ENCODE measurements at places on chromosomes 2 and 18. TPM values are rescaled to one million over a fixed set of nuclear protein-coding genes. Genes with fewer than 3 reads are reported as not detected.

DNA sequence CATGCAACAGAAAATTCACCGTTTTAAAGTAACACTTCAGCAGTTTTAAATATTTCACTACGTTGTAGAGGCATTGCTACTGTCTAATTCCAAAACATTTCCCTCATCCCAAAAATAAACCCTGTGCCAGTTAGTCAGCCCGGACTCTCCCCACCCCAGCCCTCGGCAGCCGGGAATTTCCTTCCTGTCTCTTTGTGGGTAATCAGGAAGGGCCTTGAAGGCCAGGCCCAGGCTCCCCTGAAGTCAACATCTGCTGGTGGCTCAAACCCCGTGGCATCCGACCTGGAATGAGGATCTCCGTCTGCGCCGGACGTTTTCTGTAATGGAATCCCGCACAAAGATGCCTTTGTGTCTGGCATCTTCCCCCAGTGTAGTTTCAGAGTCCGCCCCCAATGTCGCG, 219.6 kb downstream of the SNTG2 start:
- DNase-seq: no peak

DNA sequence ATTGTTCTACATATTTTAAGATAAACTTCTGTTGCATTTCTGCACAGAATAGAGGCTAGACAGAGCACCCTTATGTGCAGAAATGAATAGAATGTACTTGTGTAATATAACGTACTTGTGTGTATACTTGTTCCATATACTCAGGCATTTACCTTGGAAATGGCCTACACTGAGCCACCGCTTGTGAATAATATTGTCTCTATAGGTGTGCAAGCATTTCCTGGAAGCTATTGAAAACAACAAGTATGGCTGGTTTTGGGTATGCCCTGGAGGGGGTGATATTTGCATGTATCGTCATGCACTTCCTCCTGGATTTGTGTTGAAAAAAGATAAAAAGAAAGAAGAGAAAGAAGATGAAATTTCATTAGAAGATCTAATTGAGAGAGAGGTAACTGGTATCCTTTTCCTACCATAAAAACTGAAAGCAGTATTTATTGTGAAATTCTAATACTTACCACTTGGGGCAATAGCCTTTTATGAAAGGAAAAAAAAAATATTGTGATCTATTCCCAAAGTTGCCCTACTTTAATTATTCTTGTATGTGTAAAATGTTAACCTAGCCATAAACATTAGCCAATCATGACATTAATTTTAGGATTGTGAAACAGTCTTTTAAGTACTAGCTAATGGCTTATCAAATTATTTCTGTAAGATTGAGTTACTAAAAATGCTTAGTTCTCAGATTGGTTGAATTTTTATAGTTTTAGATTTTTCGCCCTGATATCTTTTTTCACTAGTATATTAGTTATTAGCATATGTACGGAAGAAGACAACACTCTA, 18.0 kb downstream of the ZC3H15 start:
- no peak for DNase-seq

GRCh38 chr2:160224507-160224906, 24.4 kb upstream of the ITGB6 start:
- DNase-seq: no peak

Gene MLPH
- 14.2 TPM for polyA plus RNA-seq

GRCh38 chr2:95353613-95354468, 48.7 kb upstream of the FAHD2A start:
- no peak for DNase-seq

DNA sequence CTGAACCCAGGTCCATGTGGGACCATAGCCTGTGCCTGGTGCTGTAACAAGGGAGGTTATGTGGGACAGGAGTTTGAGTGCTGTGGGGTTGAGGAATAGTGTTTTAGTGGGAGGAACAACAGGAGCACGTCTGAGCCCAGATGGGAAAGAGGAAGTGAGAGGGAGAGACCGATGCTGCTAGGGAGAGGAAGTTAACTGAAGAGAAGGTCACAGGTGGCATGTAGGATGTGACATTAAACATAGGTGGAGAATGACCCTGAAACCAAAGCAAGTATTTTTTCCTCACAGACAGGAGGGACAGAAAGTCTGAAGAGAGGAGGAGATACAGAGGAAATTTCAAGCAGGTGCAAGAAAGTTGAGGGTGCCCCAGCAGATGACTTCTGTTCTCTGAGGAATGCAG, 87.8 kb downstream of the ACOXL start:
- DNase-seq: no peak

DNA sequence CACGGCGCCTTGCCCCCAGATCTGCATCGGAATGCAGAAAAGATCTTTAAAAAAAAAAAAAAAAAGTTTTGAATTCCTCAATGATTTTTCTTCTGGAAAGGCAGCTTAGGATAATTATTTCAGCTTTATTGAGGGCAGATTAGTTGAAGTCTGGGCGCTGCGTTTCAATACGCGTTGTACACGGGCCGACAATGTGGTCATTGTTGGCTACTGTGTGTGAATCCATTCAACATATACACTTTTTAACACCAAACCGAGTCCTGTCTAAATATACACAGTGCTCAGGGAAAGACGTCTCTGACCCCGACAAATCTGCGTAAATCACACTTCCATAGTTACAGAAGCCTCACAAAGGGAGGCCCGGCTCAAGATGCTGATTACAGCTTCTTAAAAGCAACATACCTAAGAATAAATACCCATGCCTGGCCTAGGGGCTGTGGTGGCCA, 1.4 kb upstream of the SIX3 start:
- no peak for DNase-seq

Gene LYPD6
- 2.4 TPM for polyA plus RNA-seq

- no peak for DNase-seq
Measured at GRCh38 chr18:76759056-76759455, 63.3 kb upstream of the ZNF236 start.

DNA sequence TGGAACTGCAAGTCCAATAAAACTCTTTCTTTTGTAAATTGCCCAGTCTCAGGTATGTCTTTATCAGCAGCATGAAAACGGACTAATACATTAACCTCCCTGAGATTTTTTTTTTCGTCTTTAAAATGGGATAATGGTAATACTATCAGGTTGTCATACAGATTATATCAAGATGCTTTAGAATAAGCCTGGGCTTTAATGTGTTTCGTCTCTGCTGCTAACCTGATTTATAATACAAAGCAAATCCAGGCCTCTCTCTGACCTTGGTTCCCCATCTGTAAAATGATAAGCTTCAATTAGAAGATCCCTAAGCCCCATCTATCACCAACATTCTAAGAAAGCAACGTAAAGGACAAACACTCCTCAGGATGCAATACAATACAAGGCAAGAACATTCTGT, 283.5 kb downstream of the LRATD1 start:
- no peak for DNase-seq

- no peak for DNase-seq
Measured at GRCh38 chr2:99350194-99350593, 13.0 kb downstream of the EIF5B start.

Gene PRSS56
- not detected for polyA plus RNA-seq

DNA sequence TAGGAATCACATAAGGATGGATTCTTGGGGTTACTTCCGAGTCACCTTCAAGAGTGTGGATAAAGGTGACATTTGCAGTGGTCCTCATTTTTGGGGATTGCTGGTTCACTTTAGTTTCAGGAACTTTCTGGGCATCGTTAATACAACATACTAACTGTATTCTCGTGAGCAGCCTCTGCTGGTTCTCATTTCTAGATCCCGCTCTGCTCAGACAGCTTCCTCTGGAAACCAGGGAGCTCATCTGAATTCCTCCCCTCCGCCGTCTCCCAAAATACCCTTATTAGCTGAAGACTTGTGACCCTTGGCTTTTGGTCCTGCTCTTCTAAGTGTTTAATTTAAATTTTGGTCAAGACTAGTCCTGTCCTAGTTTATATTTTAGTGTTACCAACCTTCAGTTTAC, 64.5 kb downstream of the ZNF532 start:
- no peak for DNase-seq

DNA sequence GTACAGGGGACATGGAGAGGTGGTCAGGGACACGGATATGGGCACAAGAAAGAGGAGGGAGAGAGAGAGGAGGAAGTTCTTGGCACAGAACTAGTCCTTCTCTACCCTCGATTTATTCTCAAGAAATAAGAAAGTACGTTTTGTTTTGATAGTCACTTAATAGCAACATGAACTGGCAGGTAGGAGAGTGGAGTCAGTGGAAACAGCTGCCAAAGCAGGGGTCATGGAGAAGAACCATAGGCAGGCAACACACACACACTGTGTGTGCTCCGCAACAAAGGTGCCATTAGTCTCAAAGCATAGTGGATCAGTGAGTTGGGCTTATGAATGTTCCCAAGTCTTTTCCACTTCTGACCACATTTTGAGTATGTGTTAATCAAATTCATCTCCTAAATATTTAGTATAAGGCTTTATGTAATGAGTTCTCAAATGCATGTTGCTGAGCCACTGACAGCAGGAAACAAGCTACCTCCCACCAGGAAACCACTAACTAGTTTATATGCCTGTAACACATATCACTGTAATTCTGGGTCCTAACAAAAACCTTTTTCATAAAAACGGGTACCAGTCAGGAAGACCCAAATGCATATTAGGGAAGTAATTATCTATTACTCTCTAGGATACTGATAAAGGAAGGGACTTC, 41.1 kb downstream of the IWS1 start:
- no peak for DNase-seq

Gene SRD5A2
- polyA plus RNA-seq: 2.4 TPM

GRCh38 chr2:231321021-231321420, 74.5 kb upstream of the B3GNT7 start:
- no peak for DNase-seq

Gene ANKRD30BL
- polyA plus RNA-seq: not detected

Gene HYCC2
- 3.5 TPM for polyA plus RNA-seq

DNA sequence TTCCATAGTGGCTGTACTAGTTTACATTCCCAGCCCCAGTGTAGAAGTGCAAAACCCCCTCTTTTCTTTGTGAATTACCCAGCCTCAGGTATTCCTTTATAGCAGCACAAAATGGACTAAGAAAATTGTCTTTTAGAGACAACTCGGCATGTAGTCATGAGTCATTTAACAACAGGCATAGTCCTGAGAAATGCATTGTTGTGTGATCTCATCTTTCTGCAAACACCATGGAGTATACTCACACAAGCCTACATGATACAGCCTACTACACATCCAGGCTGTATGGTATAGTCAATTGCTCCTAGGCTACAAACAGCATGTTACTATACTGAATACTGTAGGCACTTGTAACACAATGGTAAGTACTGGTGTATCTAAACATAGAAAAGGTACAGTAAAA, 44.4 kb upstream of the MBP start:
- no peak for DNase-seq

Gene REG3G
- polyA plus RNA-seq: 0.30 TPM

GRCh38 chr18:9771261-9771976, 63.3 kb downstream of the RAB31 start:
- no peak for DNase-seq

DNA sequence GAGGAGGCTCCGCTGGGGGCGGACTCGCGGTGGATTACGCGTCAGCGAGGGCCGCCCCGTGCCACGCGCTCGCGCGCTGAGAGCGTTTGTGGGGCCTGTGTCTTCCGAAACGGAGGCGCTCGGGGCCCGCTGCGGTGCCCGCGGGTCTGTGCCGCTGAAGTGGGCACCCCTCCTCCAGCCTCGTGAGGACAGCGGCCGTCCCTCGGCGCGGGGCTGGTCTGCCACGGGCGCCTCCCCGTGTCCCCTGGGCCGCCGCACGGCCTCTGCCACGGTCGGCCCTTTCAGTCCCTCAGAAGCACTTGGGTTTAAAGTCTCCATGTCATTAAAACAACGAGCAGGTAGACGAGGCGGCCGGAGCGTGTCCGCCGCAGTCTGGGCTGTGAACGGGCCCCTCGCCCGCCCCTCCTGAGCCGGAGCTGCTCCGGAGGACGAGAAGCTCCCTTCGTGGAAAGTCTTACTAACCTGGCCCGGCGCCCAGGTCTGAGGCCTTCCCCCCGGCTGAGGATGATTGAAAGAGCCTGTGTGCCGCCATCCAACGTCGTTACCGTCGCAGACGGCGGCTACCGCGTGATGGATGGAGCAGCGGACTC, 97.6 kb downstream of the NFATC1 start:
- no peak for DNase-seq

DNA sequence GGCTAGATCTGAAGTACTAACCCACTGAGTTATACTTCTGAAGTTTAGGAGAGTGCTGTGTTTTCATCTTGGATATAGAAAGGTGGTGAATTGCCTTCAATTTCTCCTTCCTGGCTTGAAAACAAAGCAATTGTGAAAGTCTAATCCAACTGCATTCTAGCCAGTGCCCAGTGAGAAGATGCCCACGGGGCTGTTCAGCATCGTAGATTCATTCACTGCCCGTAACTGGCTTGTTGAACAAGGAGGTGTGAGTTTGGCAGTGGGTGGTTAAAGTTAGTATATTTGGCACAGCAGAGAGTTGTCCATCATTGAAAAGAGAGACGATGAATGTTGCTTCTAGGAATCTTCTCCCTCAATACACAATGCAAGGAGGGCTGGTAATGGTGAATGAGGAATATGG, 82.3 kb upstream of the RND3 start:
- DNase-seq: no peak

DNA sequence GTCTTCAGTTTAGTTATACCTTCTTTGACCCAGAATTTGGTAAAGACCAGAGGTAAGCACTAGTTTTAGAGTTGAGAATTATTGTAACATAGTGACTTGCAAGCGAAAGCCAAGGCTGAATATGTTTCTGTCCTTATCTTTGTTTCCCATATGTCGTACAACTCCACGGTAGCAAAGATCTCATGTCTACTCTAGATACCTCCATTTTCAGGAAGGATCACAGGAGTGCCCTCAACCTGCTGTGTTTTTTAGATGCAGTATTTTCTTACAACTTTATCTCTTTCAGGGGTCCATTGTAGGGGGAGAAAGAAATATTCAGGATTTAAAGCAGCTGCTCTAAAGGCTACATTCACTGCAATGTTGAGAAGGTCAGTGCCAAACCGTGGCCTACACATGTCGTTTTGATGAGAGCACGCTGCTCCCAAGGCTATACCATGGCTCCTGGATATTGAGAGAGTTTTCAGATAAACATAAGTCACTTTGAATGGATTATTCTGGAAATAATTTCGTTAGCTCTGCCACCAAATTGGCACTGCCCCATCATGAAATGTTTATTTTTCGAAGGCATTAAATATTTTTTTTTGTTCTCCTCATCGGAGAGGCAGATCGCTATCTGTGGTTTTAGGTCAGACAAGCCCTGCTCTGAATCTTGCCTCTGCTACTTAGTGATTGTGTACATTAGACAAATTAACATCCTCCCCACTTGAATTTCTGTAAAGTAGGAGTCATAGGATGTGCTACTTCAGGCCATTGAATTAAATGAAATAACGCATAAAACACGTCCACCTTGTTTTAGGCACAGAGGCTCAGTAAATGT, 2.1 kb downstream of the RHBDD1 start:
- DNase-seq: no peak

Gene LPIN2
- polyA plus RNA-seq: 17.6 TPM

Gene RNF149
- 26.3 TPM for polyA plus RNA-seq

GRCh38 chr2:197920592-197921201, 116.3 kb downstream of the PLCL1 start:
- no peak for DNase-seq

Gene CYTIP
- polyA plus RNA-seq: 3.5 TPM

Gene ADGRF3
- 0.08 TPM for polyA plus RNA-seq

- no peak for DNase-seq
Measured at GRCh38 chr2:11629851-11630250, 40.1 kb downstream of the NTSR2 start.

- no peak for DNase-seq
Measured at GRCh38 chr2:184472481-184472880, 125.8 kb upstream of the ZNF804A start.

Gene CLHC1
- 3.8 TPM for polyA plus RNA-seq

Gene TGFBRAP1
- polyA plus RNA-seq: 12.1 TPM

- no peak for DNase-seq
Measured at GRCh38 chr2:79530443-79530842, 17.6 kb downstream of the CTNNA2 start.
